Prostate gland (tissue), 2 donors: ENCODE measurements at places on chromosomes 13 and 19.

- no peak for DNase-seq
Observed at GRCh38 chr13:30735025-30735871, at the start of gene ALOX5AP. TSS of gene ALOX5AP (plus strand) at chr13:30735543. CDS start at chr13:30735606, 63 bp downstream.

DNA sequence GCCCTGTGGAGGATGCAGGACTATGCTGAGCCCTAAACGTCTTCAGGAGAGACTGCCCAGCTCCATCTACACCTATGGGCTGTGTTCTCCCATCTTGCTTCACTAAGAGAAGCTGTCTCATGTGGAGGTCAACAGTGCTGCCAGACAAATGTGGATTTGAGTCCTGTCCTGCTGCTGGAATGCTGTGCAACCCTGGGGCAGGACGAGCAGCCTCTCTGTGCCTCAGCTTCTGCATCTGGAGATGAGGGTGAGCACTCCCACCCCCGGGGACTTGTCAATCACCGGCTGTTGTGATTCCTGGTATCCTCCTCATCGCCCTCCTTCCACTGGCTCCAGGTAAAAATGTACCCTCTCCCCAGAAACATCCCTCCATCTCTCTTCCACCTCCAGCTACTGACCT, 16.3 kb downstream of the EPS15L1 start:
- no peak for DNase-seq

DNA sequence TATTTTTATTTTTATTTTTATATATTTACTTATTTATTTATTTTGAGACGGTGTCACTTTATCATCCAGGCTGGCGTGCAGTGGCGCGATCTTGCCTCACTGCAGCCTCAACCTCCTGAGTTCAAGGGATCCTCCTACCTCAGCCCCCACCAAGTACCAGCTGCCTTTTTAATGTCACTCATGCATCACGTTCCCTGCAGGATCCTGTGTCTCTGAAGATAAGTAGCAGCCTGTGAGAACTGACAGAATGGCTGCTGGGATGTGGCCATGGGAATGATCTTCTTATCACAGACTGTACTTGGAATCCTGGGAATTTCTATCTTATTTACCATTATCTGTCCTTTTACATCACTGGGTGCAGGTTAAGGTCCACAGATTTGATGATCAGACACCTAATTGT, 9.2 kb upstream of the ZNF761 start:
- no peak for DNase-seq

GRCh38 chr19:6720369-6721137, at the start of gene C3:
TSS of gene C3 (minus strand) at chr19:6720650. CDS start at chr19:6720589, 61 bp downstream.
- no peak for DNase-seq

DNA sequence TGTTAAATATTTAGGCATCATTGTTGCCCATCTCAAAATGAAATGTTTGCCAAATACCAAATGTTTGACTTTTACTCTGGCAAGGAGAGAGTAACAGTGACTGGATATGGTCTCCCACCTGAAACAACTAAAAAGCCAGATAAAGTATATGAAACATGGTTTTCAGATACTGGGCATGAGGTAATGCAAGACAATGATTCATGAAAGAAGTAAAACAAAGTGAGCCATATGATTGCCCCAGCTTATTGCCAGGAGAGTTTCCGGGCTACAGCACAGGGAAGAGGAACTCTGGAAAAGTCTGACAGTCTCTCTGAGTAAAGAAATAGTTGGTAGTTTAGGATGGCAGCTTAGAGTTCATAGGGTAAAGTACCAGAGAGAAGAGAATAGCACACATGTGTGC, 354.6 kb downstream of the DNAJC15 start:
- DNase-seq, result no peak

GRCh38 chr13:111946214-111946613, 120.7 kb upstream of the SOX1 start:
- DNase-seq, result no peak

DNA sequence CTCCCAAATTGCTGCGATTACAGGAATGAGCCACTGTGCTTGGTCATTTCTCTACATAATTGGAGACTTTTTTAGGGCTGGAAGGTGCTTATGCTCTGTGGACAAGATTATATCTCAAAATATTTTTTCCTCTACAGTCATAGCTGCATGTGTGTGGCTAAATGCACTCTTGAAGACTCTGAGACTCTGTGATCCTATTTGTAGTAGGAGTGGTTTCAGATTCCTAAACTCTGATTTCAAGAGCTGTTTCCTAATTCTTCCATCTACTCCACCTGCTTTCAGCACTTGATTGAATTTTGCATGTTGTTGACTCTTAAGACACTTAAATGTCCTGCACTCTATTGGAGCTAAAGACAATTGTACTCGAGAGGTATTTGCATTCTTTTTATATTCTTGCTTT, 78.0 kb downstream of the KLF5 start:
- no peak for DNase-seq

DNA sequence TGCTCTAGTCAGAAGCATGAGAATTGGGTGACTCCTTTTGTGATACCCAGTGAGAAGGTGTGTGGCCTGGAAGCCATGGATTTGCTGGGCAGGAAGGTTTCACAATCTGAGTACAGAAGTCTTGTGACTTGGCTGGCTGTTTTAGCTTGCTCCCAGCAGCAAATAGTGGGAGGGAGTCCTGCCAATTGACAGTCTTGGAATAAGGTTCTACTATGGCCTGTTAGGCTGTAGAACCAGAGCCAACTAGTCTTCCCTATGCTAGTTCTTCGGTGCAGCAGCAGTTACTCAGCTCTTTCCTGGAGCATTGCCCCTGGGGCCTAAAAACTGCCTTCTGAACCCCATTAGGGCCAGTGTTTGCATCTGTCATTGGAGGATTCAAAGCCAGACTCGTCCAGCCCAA, 1935.4 kb upstream of the PCDH20 start:
- DNase-seq, result no peak

- no peak for DNase-seq
Observed at GRCh38 chr13:27679896-27680295, 58.2 kb downstream of the POLR1D start.

DNA sequence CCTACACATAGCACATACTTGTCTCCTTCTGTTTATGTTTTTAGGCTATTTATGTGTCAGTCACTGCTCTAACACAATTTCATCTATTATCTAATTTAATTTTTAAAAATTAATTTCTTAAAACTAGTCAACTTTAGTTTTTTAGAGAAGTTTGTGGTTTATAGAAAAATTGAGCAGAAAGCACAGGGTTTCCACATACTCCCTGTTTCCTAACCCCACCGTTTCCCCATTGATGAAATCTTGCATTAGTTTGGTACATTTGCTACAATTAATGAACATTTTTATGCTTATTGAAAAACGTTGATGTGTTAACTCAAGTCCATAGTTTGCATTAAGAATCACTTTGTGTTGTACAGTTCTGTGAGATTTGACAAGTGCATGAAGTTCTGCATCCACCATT, 53.5 kb downstream of the TNFSF13B start:
- no peak for DNase-seq
